SHP77 (cell line): ENCODE measurements at places on chromosomes 5 and 9.

- DNase-seq: peak; percentile 12
Measured at GRCh38 chr9:68704814-68705530, at the start of gene PIP5K1B. TSS of gene PIP5K1B (plus strand) at chr9:68705240. CDS start at chr9:68822615, 117,375 bp downstream.

GRCh38 chr9:78707080-78707479 lies 410.2 kb downstream of the PSAT1 start:
- DNase-seq: no peak

DNA sequence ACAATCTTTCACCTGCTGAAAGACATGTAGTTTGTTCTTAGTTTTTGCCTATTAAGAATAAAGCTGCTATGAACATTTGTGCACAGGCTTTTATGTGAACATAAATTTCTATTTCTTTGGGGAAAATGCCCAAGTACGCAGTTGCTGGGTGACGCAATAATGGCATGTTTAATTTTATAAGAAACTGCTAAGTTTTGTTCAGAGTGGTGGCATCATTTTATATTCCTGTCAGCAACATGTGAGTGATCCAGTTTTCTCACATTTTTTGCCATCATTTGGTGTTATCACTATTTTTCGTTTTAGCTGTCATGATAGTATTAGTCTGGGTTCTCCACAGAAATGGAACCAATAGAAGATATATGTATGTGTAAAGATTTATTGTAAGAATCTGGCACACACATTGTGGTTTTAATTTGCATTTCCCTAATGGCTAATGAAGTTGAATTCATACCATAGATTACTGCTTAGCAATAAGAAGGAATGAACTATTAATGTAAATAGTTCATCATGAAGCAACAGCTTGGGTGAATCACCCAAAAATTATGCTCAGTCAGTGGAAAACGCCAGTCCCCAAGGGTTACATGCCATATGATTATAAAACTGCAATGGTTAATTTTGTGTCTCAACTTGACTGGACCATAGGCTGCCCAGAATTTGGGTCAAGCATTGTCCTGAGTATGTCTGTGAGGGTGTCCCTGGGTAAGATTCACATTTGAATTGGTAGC lies 358.6 kb downstream of the MSX2 start:
- no peak for DNase-seq

DNA sequence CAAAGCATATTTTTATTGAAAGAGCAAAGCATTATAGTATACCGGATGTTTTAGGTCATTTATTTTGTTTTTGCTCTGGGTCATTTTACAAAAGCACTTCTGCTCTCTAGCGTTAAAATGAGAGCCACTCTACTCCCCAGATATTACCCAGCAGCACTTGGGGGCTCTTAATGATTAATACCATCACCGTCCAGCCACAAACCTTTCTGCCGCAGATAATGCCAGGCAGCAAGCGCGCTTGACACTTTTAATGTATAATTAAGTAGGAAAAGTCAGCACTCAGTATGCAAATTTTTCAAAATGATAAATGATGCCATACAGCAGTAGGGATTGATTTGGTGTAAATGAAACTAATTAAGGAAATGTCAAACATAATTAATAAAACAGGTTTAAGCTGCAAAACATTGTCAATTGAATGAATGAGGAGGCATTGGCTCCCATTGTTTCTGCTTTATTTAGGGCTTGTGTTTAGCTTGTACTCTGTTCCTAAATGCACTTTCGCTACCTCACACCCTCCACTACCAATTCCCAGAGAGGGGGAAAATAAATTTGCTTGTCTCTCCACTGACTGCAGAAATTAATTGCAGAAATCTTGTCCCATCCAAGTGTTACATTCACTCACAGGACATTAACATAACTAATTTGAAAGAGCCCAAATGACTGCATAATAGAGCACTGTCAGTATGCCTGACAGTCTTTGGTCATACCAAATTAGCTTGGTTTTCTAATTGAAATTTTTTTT lies 358.8 kb upstream of the ARRDC3 start:
- DNase-seq: no peak

GRCh38 chr5:96761618-96762017 lies 46.1 kb downstream of the ERAP1 start:
- DNase-seq: no peak

- no peak for DNase-seq
Measured at GRCh38 chr9:16121601-16122286, 568.9 kb downstream of the CCDC171 start.
